ENCODE measurements at places on chromosomes 6 and 20.
A peak's percentile ranks its signal among the peaks of the same experiment; 100 is the strongest.

DNA sequence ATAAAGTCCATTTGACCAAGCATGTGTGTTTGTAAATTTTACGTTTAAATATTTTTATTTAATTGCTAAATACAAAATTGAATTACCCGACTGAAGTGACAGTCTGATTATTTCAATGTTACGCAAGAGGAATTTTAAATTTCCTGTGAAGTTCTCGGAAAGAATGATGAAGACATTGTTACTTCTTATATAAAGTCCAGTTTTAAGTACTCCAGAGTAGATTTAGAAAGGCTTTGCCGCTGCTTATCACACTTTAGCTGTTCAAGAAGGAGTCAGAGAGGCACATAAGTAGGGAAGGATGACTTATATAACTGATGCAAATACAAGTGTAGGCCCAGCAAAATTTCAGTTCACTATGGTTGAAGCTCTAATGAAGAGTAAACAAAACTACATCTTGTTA, 265.1 kb upstream of the CITED2 start:
- no peak for DNase-seq

- DNase-seq = no peak
These were observed 706 bp upstream of the SNX14 start for GRCh38 chr6:85594197-85594930.

GRCh38 chr6:19408331-19408730, 428.8 kb upstream of the ID4 start:
- no peak for DNase-seq

DNA sequence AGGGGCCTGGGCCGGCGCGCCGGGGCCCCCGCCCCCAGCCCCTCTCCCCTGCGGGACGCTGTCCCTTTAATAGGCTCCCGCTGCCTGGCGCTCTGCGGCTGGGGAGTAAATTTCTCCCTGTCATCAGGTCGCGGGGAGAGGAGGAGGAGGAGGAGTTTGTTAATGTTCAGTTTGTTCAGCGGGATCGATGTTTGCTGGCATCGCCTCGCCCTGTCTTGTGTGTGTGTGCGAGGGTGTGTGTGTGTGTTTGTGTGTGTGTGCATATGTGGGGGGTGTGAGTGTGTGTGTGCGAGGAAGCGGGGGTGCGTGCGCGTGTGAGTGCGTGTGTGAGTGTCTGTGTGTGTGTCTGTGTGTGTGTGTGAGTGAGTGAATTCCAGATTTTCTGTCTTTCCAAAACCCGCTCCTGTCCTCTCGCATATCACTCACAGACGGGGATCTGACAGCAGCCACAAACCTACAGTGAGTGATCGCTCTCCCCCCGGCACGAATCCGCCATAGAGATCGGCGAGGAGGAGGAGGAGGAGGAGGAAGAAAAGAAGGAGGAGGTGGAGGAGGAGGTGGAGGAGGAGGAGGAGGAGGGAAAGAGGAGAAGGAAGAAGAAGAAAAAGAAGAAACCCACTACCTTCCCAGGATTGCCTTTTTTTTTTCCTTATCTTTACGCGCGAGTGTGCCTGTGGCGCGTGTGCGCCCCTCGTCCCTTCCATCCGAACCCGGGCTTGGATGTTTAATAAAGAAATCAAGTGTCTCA, at the start of gene TSHZ2:
TSHZ2 (plus strand) TSS at position 169 of the 748 bp plus-strand sequence. CDS start 936 bp downstream, outside the sequence.
- peak; percentile 73 for DNase-seq

- DNase-seq = no peak
These were observed 494.7 kb upstream of the MARCKS start for GRCh38 chr6:113362301-113363047.

GRCh38 chr20:62293111-62293784, 9.5 kb upstream of the ADRM1 start:
- DNase-seq = no peak

- peak; percentile 82 for DNase-seq
These were observed 54.3 kb upstream of the NFATC2 start for GRCh38 chr20:51596668-51597388.

DNA sequence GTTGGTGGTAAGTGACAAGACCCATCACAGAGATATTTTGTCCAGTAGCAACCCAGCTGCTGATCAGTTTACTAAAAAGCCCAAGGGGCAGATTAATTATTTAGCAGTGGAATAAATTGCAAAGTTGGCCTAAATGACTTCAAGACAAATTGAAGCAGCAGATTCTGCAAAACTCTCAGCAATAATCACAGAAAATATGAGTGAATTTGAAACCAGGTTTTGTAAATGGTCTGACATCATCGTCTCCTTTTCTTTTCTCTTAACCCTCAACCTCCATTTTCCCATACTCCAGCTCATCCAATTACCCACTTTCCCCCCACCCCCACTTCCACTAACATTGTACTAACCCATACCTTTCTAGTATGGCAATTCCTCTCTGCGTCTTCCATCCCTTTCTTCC, 11.3 kb upstream of the PTPRK start:
- DNase-seq = no peak

- DNase-seq = no peak
These were observed 59.5 kb downstream of the UTRN start for GRCh38 chr6:144344646-144345045.

DNA sequence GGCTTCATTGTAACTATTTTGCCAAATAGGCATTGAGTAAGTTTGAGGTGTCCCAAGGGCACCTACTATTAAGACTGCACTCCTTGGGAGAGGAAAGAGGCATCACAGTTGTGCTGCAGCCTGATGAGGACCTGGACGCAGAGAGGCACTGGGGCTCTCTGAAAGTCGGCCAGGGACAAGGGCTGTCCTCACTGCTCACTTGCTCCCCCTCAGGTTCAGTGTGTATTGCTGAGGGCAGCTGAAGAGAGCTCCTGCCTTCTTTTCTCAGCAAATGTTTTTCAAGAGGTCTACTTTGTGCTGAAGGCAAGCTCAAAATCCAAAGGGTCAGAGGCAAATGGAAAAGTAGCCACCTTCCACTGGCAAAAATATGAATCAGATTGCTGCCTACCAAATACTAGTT, 331.8 kb downstream of the RIMS1 start:
- no peak for DNase-seq

DNA sequence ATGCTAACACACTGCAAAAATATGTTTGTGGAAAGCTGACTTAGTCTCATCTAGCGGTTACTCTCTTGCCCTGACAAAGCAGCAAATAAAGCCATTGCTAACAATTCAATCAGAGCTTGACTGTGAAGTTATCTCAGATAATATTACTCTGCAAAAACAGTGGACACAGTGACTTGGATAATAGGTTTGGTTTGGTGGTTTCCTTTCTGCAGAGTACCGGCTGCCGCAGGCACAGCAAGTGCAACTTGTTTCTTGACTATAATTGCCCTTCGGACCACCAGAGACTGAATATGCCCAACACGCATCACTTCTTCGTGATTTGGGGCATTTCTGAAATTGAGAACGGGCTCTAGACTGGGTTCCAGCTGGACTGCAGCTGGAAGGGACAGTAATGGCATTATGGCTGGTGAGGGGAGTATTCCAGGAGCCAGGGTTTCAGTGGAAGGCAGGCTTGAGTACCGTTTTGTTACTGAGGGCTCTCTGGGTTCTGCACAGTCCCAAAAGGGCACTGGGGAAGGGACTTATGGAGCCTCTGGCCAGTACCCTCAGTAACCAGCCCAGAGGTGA, 40.0 kb downstream of the DSTN start:
- no peak for DNase-seq

DNA sequence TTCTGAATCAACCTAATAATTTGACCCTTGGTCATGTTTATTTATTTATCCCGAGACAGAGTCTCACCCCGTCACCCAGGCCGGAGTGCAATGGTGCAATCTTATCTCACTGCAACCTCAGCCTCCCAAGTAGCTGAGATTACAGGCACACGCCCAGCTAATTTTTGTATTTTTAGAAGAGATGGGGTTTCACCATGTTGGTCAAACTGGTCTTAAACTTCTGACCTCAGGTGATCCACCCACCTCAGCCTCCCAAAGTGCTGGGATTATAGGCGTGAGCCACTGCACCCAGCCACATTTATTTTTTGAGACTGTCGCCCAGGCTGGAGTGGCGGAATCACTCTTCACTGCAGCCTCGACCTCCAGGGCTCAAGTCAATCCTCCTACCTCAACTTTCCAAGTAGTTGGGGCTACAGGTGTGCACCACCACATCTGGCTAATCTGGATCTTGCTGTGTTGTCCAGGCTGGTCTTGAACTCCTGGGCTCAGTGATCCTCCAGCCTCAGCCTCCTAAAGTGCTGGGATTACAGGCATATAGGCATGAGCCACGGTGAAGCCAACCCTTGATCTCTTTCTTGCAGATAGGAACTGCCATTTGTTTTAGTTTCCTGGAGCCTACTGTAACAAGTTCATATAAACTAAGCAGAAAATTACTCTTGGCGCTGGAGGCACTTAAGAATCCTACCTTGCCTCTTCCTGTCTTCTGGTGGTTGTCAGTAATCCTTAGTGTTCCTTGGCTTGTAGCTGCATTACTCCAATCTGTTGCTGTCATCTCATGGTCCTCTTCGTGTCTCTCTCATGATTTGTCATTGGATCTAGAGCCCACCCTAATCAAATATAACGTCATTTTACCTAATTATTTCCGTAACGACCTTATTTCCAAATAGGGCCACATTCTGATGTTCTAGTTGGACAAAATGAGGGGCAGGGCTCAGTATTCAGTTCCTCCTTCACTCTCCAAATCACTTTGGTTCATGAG, 2.3 kb downstream of the RPS18 start:
- DNase-seq = no peak

DNA sequence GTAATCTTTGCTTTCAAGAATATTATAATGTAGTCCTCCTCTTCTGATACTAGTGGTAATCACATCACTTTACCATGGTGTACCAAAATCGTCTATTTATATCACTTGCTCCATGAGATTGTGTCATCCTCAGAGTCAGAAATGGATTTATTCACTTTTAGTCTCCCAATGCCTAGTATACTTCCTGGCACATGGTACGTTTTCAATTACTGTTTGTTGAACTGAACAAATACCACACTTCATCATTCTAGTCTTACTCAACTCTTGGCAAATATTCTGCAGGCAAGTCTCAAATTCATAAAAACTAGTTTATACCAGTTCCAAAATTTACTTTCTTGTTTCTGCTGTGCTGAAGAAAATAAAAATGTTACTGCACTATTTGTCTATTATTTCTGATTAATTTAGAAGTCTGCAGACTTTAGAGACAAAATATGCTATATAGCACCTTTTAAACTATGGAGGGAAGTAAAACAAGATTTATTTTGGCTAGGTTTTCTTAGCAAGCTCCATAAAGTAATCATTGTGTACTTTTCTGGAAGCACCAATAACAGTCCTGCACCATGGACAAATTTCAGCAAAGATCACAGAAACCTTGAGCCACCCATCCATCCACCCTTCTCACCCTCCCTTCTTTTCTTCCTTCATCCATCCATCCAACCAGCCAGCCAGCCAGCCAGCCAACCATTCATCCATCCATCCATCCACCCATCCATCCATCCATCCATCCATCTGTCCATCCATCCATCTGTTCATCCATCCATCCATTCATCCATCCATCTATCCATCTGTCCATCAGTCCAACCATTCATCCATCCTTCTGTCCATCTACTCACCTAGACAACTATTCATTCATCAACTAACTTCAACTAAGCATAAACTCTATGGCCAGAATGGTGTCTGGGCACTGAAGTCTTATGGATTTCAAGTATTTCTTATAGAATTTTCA, 102.1 kb upstream of the STMND1 start:
- peak; percentile 90 for DNase-seq

GRCh38 chr20:18005170-18005989, 36.6 kb downstream of the MGME1 start:
- DNase-seq = no peak

- no peak for DNase-seq
These were observed 69.3 kb downstream of the FAM229B start for GRCh38 chr6:112156668-112157067.

- DNase-seq = no peak
These were observed 15.3 kb downstream of the RSPO4 start for GRCh38 chr20:986733-987355.

All from fibroblast of skin of left quadriceps (primary cell).